Stimulated activated CD4-positive, alpha-beta T cell treated with anti-CD3 and anti-CD28 coated beads, Interleukin-2, amount 100 ng/mL, for 48 hours (primary cell): ENCODE measurements at places on chromosomes 11 and 22.

DNA sequence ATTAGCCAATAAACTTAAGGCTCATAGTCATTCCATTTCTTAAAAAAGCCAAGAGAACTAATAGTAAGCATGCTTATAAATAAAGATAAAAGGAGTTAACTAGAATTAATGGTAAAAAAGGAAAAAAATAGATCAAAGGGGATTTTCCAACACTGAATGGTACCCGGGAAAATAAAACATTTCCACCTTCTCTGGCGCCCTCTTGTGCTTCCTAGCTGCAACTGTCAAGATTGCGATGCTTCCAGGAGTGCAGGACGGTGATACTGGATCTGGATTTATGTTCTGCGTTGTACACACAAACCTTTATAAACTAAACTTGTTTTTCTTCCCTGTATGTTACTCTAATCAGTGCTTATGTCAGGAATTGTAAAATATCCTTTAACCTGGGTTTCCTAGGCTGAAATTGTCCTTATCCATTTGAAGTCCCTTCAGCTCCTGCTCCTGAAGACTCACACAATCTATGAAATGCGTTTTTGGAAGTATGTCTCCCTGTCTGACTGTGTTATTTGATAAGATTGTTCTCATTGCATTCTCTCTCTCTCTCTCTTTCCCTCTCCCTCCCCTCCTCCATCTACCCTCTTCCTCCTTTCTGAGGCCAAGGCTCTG is 9.6 kb upstream of the HTATIP2 start:
- no peak for DNase-seq

DNA sequence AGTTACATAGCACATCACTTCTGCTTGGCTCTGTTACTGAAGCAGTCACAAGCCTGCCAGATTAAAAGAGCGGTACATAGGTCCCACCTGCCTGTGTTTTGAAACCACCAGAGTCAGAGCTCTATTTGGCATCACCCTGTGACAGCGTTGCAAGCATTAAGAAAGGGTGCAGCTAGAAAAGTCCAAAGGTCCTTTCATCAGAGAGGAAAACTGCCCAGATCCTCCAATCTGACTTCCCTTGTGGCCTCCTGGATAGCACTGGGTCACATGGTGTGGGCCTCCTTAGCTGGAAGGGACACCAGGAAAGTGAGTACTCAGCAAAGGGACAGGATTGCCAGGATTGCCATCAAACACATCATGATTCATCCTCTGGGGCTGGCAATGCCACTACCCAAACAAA is 22.9 kb downstream of the STX3 start:
- no peak for DNase-seq

DNA sequence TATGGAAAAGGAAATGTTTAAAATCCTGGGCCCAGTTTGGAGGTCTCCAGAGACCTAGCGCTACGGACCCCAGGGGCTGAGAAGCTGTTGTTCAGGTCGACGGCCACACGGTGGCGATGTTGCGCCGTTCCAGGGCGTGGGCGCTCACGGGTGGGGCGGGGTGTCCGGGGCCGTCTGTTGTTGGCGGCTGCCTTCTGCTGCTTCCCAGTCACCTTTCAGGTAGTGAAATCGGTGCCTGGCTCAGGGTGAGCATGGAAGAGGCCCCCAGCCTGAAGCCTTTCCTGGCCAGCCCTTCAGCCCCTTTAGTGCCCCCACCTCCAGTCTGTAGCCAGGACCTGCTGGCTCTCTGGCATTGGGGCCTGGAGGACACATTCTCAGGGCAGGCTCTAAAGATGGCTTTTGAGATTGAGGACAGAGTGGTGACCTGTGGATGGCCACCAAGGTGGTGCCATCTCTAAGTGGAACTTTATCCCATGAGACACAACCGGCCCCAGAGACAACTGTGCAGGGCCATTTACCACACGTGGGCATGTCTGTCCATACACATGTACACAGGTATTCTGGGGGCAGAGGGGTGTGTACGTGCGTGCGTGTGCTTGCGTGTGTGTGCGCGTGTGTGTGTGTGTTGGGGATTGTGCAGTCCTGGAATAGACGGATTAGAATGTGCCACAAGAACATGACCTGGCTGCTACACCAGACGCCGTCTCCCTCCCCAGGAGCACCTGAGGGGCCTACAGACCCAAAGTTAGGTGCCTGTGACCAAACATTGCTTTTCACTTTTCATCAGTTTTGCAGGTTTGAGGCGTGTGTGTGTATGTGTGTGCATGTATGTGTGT is 53.8 kb downstream of the ST14 start:
- DNase-seq = peak; percentile 76

GRCh38 chr11:59601788-59602187 is 13.8 kb downstream of the OSBP start:
- no peak for DNase-seq

DNA sequence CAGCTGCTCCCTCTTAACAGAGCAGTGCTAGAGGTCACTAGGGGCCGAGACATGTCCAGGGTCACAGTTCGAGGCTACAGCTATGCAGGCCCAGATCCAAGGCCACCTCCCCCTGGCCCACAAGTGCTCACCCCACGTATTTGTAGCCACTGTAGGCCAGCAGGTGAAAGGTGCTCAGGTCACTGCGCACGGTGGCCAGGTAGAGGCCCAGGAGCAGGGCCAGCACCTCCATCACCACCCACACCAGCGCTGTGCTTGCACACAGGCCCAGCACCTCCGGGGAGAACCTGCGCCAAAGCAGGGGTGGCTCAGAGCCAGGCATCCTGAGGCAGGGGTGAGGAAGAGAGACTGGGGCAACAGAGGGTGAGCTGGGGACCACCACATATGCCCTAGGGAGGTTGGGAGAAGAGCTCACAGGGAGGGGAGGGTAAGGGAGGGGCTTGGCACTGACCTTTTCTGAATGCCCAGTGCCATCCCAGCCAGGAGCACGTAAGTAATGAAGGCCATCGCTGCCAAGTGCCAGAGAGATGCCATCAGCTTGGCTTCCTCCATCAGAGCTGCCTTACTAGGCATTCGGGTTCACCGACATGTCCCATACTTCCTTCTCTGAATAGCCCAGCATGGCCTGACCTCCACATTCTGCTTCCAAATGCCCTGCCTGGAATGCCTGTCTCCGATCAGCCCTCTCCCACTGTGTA is 3.5 kb downstream of the YIF1A start:
- no peak for DNase-seq
